Stimulated activated CD4-positive, alpha-beta T cell treated with anti-CD3 and anti-CD28 coated beads, TNF-alpha, amount 100 ng/mL, for 4 hours (primary cell): ENCODE measurements at places on chromosomes 2 and 18.

GRCh38 chr2:53275743-53276142 lies 491.9 kb upstream of the CHAC2 start:
- no peak for DNase-seq

GRCh38 chr2:114049826-114050225 lies 159.9 kb downstream of the ACTR3 start:
- no peak for DNase-seq

DNA sequence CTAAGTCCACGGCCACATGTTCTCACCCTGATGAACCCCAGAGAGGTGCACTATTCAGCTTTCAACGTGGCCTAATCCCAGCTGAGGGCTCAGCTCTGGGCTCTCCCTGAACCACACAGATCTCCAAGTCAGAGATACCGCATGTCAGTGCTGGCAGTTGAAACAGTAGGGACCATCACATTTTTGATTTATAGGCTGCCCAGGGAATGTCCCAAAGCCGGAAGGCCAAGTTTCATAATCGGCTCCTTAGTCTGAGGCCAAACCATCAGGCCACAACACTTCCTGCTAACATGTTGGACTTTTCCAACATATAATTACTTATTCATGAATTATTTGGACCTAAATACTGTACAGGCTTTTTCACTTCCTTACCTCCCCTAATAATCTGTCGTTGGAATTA lies 91.9 kb upstream of the KLHL29 start:
- DNase-seq, result no peak

- no peak for DNase-seq
Measured at GRCh38 chr2:215413484-215413777, 22.4 kb downstream of the FN1 start.

- DNase-seq, result no peak
Measured at GRCh38 chr2:126972279-126972626, 73.6 kb downstream of the TEX51 start.

GRCh38 chr2:46845542-46846486 lies 69.8 kb downstream of the MCFD2 start:
- DNase-seq, result no peak

GRCh38 chr2:145753966-145754365 lies 1234.0 kb upstream of the ZEB2 start:
- no peak for DNase-seq

DNA sequence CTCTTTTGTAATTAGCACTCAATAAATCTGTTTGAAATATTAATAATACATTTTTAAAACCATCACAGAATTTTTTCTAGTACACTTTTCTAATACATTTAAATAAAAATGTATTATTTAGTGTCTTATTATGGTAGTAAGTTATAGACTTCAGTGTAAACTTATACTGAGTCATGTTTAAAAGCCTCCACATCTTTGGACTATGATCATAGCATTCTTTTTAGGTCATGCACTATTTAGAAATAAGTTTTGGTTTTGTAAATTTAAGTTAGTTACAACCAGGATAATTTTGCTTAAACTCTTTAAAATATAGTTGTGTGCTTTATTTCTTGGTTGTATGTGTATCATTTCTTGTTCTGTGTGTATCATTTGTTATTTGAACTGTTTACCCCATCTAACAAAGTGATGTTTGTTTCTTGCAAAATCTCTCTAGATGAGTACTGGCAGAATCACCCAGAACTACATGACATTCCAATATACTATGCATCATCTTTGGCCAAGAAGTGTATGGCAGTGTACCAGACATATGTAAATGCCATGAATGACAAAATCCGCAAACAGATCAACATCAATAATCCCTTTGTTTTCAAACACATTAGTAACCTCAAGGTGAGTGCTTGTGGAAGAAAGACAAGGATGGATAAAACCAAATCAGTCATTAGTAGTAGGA lies 16.7 kb downstream of the CPSF3 start:
- DNase-seq, result no peak
